ENCODE measurements at places on chromosomes 16 and 17.

DNA sequence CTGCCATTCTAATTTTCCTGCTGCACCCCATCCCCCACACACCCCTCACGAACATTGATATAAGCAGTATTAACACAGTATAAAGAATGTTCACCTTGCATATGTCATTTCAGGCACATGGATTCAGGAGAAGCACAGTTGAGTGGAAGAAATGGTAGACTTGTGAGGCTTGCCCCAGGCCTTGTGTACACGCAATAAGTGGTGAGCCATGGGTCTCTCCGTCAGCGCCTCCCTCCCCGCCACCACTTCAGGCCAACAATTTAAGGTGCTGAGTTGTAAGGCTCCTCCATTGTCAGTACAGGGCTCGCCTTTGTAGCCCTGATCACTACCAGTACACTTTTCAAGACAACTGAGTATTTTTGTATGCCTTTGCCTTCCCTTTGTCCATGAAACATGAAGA lies 12.2 kb upstream of the CLEC18C start:
- no peak for DNase-seq

GRCh38 chr17:34420254-34420766 lies 57.3 kb upstream of the CCL1 start:
- DNase-seq, result peak; percentile 71

DNA sequence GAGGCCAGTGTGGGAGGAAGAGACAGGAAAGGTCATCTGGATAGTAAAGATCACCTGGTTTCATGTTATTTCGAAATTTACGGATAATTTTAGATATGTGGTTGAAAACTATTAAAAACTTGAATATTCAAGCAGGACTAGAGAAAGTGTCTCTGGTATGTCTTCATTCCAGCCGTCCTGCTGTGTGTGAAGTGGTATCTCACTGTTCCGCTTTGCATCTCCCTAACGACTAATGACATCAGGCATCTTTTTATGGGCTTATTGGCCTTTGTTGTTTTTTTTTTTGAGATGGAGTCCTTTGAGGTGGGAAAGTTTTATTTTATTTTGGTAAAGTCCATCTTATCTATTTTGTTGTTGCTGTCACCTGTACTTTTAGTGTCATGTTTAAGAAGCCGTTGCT lies 214.4 kb upstream of the CHMP6 start:
- no peak for DNase-seq

DNA sequence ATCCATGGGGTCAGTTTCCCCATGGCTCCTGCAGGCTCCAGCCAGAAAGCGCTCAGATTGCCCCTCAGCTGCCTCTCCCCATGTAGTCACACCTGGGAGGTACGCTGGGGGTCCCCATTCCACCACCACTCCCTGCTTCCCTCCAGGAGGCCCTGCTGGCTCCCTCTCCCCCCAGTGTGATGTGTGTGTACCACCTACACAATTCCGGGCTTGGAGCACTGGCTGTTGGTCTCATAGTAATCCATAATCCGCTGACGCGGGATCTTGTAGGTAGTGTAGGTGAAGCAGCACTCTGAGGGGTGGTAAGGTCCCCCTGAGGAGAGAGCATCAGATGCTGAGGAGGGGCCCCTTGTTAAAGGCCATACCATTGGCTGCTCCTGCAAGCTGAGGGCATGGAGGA lies 2.4 kb downstream of the CCL14 start:
- DNase-seq, result no peak

- DNase-seq, result no peak
Observed at GRCh38 chr16:81920498-81920897, 90.8 kb downstream of the SDR42E1 start.

DNA sequence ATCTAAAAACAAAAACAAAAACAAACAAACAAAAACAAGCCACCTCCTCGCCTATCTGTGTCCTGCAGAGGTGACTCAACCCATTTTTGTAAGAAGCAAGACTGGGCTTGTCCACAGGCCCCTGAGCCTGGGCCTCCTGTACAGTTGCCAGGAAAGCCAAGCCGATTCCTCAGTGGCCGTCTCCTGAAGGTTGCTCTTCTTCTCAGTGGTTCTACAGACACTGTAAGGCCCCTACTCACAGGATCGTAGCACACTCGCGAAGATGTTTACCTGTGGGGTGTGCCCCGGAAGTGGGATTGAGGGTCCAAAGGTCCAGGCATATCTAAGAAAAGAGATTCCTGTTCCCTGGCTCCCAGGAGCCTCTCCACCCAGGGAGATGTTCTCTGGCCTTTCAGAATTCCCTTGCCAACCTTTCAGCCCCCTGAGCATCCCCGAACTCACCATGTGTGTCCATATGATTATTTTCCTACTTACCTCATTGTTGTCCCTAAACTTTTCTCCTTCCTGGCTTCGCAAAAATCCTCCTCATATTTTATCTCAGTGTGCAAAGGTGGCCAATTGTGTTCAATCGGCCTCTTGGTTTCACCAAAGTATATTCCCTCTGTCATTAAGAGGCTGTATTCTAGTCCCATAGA lies 7.5 kb upstream of the CES3 start:
- no peak for DNase-seq
